GM12865 (cell line): ENCODE measurements at places on chromosomes 5 and 9.

DNA sequence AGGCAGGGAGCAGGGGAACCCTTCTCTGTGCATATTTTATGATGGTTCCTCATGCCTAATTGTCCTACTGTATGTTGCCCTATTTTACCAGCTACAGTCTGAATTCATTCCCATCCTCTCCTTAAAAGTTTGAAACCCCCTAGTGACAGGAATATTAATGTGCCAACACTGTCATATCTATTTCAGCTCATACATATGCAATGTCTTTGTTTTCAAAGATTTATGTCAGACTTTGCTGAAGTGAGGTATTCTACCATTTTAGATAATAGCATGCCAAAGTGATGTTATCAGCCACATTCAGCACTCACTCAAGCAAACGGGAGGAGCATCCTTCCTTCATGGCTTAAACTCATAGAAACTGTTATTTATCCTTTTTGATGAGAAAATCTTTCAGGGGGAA lies 696.5 kb downstream of the NR2F1-AS1 start:
- DNase-seq: no peak

- DNase-seq: no peak
These were observed 2.5 kb downstream of the PDCD1LG2 start for GRCh38 chr9:5512658-5513452.

DNA sequence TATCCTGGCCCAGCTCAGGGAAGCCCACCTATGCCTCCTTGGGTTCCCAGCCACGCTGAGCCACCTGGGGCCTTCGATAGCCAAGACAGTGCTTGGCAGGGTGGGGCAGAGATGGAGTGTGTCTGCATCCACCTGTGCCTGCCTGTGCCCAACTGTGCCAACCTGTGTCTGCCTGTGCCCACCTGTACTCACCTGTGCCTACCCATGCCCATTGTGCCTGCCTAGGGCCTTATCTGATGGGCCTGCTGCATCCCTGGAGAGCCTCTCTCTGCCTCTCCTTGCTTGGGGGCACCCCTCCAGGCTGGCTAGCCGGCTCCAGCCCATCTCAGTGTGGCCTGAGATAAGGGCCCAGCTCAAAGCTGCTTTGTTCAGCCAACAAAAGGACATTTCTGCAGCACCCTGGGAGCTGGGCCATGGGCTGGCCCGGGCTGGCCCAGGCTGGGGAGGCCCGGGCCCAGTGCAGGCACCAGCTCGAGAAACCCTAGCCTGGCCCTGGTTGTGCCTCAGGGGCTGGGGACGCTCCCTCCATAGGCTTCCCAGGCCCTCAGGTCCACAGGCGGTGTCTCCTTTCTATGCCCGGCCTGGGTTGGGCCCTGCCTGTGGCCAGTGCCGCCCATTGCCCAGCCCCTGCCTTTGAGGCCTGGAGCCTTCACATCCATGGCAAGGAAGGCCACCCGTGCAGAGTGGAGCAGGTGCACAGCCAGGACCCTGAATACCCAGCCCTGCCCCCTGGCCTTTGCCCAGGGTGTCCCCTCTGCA lies 37.3 kb upstream of the NOTCH1 start:
- no peak for DNase-seq

DNA sequence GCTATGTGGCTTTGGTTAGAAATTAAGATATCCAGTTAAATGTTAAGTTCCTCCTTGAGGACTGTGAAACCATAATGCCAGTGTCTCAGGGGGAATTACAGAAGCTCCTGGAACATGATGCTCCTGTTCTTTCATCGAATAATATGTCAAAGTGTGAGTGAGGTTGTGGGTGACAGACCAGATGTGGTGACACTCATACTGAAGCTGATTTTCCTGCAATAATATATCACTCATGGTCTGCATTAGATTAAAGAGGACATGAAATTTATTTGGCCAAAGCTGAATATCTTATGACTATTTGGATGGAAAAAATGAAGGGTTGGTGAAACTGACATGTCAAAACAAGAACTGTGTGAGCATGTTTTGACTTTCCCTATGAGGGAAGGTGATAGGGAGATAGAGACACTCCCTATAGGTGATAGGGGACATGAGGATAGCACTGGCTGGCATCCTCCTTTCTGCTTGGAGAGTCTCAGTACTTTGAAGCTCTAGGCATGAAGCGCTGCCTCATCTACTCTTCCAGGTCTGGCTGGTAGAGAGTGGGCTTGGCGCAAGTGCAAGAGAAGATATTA lies 173.5 kb downstream of the ARHGEF28 start:
- DNase-seq: no peak

DNA sequence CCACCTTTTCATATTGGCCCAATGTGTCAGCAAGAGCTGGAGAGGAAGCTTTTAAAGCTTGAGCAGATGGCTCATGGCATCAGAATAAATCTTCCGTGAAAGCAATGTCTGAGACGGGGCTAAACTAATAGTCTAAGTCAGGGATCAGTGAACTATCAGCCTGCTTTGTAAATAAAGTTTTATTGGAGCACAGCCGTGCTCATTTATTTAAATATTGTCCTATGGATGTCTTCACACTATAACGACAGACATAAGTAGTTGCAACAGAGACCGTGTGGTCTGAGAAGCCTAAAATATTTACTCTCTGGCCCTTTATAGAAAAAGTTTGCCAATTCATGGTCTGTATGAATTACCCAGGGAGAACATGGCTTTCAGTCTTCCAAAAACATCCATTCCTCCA lies 85.6 kb upstream of the SLC44A1 start:
- DNase-seq: no peak

- peak; percentile 60 for DNase-seq
These were observed 7.9 kb upstream of the ENG start for GRCh38 chr9:127862075-127863011.

GRCh38 chr5:152644029-152644728 lies 239.1 kb upstream of the NMUR2 start:
- DNase-seq: no peak

DNA sequence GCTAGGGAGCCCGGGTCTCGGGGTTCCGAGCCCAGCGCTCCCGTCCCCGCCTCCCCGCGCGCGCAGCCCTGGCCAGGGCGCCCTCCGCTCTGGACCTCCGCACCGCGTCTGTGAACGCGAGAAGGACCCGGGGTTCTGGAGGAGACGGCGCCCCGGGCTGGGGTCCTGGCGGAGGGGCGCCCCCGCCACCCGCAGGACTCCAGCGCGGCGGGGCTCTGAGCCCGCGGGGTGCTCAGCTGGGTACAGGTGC lies 431 bp downstream of the TMOD1 start:
- DNase-seq: no peak
